ENCODE measurements at places on chromosomes 6 and 20.

GRCh38 chr6:1496836-1497760 is 107.7 kb downstream of the FOXF2 start:
- no peak for DNase-seq

- no peak for DNase-seq
These were observed 3.5 kb downstream of the CST9 start for GRCh38 chr20:23602241-23602640.

- DNase-seq, result no peak
These were observed 75.2 kb downstream of the TAF4 start for GRCh38 chr20:61990484-61990883.

- DNase-seq, result no peak
These were observed 159.1 kb downstream of the PKHD1 start for GRCh38 chr6:51928320-51928719.

DNA sequence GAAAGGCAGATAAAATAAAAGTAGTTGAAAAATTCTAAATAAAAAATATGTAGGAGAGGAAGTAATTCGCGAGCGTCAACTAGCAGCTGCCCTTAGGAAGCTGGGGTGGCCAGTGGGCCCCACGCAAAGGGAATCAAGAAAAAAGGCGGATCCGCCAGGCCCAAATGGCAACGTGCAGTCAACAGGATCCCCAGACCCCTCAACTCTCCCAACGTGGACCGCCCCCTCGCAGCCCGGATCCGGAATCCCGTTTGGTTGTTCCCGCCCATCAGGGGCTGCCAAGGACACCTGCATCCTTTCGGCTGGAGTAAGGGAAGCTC is 296 bp downstream of the DZANK1 start:
- DNase-seq, result no peak

- DNase-seq, result no peak
These were observed 13.9 kb upstream of the SUMO4 start for GRCh38 chr6:149385998-149386646.

DNA sequence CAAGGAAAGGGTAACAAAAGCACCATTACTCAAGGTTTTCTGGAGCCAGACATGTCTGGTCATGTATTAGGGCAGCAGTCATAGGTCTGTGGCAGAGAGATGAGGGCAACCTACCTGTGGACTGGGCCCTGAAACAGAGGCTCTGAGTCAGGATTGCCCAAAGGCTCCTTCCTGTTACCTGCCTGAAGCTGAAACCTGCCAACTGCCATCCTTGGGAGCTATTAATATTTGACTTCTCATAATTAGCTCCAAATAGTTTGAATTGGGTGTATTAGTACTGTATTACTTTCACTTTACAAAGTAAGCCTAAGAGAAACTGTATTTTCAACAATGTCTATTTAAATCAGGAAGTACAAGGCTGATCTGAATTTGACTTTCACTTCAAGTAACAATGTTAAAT is 72.0 kb upstream of the TBX18 start:
- DNase-seq, result no peak

DNA sequence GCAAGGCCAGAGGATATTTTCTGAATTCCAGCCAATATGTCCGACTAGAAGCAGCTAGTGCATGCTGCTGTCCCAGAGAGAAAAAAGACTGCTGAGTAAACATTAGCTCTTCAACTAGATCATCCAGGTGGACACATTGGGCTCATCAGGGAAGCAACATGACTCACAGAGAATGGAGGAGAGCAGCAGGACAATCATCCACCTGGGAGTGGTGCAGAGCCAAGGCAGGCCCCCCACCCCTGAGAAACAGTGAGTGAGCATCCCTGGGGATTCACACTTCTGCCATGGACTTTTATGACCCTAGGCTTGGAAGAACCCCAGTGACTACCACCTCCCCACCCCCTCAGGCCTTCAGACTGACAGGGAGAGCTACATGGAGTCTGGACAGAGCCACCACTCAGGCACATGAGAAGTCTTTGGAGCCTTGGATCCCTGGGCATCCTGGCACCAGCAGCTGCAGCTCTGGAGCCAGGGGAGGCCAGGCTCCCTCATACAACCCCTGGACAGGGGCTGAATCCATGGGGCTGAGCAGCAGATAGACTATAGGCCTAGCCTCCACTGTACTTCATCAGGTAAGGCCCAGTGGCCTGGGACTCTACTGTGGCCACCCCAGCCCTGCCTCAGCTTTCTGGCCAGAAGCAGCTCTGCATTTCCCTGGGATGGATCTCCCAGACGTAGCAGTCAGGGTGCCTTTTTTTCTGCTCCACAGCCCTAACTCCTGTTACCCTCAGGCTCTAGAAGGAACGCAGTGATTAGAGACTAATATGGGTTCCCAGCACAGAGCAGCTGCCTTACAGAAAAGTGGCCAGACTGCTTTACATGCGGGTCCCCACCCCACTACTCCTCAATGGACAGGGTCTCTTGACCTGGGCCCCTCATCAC is 82.9 kb upstream of the RNF217 start:
- no peak for DNase-seq

DNA sequence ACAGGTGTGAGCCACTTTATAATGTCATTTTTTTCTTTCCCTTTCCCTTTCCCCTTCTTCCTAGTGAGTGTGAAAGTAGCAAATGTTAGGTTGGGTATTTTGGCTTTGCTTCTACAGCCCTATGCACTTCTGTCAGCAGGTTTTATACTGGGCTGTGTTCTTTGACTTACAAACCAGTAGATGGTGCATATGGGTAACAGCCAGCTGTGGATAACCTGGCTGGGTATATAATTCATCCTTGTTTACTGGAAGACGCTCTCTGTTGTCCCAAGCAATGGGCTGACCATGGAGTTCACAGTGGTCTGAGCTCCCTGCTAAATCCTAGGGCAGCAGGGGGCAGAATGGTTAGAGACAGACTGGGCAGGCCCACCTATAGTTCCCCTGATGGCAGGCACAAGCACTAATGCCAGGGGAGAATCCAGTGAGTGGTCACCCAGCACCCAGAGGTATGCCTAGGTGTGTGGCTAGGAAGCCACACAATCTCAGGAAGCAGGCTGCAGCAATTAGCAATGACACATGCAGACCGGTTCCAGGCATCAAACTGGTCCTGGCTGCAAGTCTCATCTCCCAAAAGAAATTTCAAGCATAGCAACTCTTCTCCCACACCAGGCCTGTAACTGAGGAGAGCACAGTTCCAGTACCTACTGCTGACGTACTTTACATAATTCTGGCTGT is 592.7 kb upstream of the MAN1A1 start:
- no peak for DNase-seq

GRCh38 chr6:105600336-105601260 is 197.7 kb upstream of the PREP start:
- DNase-seq, result no peak

DNA sequence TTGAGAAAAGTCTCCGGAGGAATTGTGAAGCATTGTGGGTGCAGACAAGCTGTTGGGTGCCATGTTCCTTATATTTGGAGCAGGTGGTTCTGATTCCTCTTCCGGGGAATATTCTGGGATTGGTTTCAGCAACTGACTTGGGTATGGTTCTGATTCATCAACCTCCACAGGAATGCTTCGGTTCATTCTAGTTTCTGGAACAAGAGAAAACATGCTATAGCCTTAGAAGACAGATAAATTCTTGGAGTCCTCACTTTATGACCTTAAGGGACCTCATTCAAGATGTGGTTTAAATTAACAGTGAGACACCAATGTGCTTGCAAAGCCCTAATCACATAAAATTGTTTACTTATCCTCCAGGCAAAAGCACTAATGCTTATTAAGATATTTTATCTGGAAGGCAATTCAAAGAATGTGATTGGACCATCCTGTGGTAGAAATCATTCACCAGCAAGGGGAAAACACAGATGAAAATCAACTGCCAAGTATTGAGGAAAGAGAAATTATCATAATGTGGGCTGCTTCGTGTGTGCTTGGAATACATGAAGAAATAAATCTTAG is 13.7 kb downstream of the TRAF3IP2 start:
- DNase-seq, result no peak

All from activated naive CD4-positive, alpha-beta T cell (primary cell).